Activated CD4-positive, CD25-positive, alpha-beta regulatory T cell (primary cell): ENCODE measurements at places on chromosomes 5 and 9.

DNA sequence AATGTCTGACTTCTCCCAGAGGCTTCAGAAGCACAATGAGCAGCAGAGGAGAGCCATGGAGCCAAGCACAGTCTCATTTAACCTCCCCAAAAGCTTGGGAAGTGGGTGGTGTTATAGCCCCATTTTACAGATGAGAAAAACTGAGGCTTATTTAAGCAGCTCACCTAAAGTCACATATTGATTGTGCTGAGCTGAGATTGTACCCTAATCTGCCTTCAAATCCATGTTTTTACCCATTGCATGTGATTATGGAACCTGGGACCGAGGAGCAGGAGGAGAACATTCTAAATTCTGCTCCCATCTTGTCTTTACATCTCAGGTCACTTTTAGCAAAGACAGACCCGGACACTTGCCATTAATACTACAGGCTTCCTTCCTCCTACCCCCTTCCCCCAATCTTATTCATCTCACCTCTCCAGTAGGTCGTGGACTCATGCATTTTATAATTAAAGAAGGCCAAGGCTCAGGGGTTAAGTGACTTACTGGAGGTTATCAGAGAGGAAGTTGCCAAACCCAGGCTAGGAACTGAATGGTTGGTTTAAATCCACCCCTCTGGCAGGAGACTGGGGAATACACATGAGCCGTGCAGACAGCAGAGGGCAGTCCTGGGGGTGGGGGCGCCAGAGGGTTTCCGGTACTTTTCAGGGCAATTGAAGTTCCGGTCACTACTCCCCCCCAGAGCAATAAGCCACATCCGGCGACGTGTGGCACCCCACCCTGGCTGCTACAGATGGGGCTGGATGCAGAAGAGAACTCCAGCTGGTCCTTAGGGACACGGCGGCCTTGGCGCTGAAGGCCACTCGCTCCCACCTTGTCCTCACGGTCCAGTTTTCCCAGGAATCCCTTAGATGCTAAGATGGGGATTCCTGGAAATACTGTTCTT, 51.0 kb upstream of the IL17B start:
- no peak for DNase-seq

GRCh38 chr9:130675396-130675795, 11.0 kb downstream of the PRDM12 start:
- no peak for DNase-seq

DNA sequence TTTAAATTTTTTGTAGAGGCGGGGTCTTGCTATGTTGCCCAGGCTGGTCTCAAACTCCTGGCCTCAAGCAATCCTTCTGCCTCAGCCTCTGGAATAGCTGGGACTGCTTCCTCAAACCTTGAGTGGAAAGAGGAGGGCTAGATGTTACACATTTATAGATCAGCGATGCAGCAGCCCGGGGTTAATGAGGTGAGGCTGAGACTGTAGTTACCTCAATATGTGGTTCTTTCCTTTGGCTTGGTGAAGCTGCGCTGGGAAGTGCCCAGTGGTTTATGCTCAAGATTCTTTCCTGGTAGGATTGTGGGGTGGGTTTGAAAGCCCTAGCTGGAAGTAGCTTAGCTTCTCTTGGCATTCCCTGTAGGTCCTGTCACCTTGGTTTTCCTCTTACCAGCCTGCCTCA, 22.5 kb downstream of the ZNF618 start:
- no peak for DNase-seq

- DNase-seq, result no peak
These were observed 3.1 kb upstream of the DOCK8 start for GRCh38 chr9:211557-211956.

DNA sequence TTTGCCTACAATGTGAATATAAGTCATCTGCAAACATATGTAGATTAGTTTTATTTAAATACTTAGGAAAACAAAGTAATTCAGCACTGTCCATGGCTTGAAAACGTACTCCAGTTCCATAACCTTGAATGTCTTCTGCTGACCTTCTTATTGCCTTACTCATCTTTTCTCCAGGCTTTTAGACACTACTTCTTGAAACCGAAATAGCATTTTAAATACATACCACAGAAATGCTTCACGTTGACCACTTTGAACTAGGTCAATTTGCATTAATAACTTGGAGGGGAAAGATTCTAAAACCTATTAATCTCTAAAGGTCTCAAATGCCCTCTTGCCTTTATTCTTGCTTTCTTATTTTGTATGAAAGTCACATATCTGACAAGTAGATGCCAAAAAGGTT, 995.4 kb upstream of the ACO1 start:
- DNase-seq, result no peak

- no peak for DNase-seq
These were observed 245.7 kb downstream of the NSG2 start for GRCh38 chr5:174291162-174291561.

DNA sequence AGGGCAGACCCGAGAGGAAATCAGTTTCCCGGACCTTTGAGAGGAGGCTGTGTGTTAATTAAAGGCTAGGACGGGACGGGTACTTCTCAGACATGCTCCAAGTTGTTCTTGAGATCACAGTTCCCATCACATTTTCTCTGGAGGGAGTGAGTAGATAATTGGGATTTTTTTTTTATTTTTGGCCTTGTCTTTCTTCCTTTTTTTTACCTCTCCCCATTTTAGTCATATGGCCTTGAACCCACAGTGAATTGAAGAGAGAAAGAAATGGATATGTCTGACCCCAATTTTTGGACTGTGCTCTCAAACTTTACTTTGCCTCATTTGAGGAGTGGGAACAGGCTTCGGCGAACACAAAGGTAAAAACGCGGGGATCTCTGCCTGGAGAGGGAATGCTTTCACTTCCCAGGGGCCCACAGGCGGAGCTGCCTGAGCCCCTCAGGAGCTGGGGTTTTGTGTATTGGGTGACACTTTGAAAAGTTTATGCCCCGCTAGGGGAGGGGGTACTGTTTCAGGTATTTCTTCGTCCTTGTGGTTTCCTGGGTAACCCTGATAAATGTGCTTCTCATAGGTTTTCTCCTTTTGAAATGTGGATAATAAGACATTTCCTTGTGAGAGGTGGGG, 191.8 kb downstream of the CD180 start:
- no peak for DNase-seq

DNA sequence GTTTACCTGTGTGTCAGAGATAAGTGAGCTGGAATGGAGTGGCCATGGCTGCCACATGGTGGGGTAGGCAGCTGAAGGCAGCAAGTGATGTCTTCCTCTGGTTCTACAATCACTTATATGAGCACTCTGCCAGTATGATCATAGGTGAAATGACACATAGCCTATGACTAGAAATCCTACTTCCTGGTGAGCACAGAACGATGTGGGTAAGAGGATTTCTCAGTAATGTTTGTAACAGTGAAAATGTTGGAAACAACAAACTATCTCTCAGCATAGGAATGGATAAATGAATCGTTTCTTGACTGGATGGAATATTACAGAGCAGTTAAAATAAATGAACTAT, 187.0 kb upstream of the S1PR3 start:
- no peak for DNase-seq

GRCh38 chr5:118577621-118578020, 410.7 kb downstream of the DTWD2 start:
- no peak for DNase-seq

DNA sequence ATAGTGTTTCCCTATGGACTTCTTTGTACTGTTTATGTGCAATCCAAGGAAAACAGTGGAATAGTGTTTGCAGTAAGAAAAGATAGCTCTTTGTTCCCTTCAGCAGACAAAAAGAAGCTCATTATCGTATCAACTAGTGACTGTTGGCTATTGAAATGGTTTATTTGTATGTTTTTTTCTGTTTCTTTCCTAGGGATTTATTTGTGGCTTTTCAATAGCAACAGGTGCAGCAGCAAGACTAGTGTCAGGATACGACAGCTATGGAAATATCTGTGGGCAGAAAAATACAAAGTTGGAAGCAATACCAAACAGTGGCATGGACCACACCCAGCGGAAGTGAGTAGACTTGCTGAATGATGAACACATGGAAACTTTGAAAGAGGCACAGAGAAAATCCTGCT, 65.1 kb downstream of the SLC44A1 start:
- DNase-seq, result no peak

- DNase-seq, result no peak
These were observed 1082.9 kb upstream of the SEMA6A start for GRCh38 chr5:117657541-117657940.

- no peak for DNase-seq
These were observed 167.6 kb upstream of the TMEM161B start for GRCh38 chr5:88436290-88436689.

GRCh38 chr9:3087697-3088096, 243.8 kb upstream of the PUM3 start:
- DNase-seq, result no peak

GRCh38 chr9:77978086-77978781, 53.4 kb downstream of the GNAQ start:
- DNase-seq, result no peak

DNA sequence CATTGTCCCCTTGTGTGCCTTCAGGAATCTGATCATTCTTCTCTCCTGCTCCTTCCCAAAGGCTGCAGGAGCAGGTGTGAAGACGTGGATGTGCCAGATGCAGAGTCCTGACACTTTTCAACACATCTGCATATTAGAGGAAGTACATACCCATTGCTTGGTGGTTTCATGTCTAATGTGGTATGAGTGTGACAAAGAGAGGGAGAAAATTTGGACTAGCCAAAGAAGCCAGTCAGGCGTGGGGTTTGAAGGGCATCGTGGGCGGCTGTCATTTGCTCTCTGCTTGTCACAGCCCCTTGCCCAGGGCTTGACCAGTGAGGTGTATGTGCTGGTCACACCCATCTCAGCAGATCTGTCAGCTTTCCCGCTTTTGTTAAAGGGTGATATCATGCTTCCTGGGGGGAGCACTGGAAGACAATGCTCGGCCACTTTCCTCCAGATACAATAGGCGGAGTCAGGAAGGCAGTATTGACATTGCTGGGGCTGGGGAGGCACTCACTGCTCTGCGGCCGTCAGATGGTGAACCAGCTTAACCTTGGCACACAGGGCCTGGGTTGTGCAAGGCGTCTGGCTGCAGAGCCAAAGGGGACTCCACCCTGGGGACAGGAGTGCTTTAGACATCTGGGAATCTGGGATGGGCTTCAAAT, 8.6 kb downstream of the TEK start:
- DNase-seq, result no peak

DNA sequence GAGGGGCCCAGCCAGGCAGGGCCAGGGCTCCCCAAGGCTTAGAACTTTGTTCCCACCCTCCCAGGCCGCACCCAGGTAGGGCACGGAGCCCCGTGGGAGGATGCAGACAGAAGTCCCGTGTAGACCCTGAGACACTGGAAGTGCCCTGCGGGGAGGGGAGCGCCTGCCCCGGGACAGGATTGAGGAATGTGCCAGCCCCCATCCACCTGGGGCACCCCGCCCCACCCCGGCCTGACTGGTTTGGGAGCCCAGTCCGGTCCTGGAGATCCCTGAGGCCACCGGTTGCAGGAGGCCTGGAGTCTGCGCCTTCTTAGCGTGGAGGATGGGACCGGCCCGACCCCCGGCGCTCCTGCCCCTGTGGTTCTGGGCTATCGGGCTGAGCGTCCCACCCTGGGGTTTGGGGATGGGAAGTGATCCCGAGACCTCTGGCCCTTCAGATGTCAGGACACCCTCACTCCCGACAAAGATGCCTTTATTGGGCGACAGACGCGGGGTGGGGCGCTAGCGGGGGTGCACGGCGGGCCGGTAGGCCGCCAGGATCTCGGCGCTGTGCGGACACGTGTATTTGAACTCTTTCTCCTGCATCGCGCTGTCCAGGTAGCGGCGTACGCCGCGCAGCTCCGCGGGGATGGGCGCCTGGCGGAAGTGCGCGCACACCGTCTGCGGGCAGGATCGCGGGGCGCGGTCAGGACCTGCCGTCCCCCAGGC, 2.0 kb downstream of the CLIC3 start:
- no peak for DNase-seq

- no peak for DNase-seq
These were observed 33.6 kb downstream of the SNX30 start for GRCh38 chr9:112784020-112784785.

DNA sequence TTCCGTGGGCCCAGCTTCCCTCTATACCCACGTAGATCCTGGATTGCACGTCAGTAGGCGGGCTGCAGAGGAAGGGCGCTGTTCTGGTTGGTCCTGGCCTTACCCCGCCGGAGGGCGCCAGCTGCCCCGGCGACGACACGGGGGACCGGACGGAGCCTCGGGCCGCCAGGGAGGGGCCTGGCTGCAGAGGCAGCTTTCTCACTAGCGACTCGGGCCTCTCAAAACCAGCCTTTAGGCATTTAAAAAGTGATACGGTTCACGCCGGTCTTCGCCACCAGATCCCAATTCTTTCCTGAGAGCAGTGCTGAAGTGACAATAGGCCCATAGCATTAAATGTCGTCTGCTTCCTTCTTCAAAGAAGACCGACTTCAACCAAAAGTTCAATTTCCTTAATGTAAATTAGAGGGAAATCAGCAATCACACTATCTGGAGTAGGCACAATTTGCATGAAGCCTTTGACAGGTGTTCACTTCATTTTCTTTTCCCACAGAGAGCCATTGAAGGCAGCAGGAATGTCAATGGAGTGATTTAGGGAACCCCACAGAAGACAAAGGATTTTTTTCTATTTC, 17.6 kb upstream of the UBE2D2 start:
- DNase-seq, result no peak

DNA sequence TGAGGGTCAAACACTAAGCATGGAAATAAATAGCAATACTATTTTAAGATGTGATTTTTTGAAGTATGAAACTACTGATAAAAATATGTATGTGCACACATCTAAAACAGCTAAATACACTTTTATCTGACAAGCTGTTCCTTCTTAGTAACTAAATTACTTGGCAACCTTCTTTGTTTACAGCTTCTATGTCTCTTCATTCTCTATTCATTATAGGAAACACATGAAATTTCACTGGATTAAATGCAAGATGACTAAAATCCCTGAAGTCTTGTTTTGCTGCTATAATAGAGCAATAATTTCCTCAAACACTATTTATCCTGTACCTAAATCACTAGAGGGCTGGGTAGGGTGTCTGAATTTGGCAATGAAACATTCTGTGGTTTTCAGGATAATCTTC, 11.7 kb downstream of the RICTOR start:
- no peak for DNase-seq
